ENCODE measurements at places on chromosomes 2 and 18.

DNA sequence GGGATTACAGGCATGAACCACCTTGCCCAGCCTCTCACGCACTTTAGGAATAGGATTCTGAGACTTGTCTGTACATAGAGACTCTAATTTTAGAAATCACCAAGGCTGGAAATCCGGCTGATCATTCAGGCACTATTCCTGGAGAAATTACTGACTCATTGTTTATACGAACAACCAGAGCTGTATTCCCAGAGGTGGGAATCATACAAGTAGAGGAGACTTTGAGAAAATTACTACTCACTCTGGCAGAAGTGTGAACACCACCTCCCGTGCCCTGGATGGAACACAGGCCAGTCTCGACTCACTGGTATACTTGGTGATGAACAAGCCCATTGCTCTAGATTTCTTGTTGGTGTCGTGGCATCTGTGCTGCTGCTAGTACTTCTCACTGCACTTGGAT is 5.8 kb upstream of the ADNP2 start:
- DNase-seq = no peak

DNA sequence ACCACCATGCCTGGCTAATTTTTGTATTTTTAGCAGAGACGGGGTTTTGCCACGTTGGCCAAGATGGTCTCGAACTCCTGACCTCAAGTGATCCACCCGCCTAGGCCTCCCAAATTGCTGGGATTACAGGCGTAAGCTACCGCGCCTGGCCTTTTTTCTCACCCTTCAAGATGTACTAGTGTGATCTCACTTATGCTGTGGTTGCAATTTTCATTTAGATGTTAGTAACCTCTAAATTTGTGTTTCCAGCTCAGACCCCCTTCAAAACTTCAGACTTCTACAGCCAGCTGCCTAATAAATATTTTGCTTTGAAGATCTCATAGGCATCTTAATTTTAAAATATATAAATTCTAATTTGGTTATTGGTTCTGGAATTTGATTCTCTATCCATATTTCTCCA is 8.0 kb downstream of the SLC38A11 start:
- DNase-seq = no peak

DNA sequence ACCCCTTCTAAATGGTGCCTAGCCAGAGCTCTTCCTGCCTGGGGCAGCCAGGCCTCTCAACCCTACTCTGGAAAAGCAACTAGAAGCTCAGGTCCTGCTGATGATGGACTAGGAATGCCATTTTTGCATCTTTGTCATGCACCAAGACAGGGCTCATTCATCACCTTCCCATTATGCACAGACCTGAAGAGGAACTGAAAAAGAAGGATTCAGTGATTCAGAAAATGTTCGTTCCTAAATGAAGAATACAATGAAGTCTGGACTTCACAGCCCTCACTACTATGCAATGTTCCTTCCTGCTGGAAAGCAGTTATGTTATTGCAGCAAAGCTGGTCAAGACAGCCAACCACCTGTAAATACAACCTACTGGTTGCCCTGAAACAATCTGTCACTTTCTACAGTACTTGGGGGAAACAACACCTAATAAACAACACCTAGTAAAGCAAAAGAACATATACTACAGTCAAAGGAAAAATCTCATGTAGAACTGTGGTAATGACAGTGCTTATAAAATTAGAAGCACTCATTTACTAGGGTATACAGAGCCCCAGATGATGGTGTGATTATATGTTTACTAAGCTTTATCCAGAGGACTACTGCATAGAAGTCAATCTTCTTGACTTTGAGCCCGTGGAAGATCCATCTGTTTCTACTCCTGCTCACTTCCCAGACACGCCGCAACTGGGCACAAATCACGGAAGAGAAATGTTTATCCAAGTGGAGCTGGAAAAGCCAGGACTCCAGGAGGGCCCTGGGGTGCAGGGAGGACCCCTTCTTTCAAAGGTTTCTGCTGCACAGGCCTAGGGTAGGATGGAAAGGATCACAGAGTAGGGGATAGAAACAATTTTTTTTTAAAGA is 103.1 kb upstream of the THOC1 start:
- DNase-seq = no peak

- DNase-seq = no peak
Observed at GRCh38 chr2:104502901-104503300, 351.0 kb upstream of the POU3F3 start.

GRCh38 chr18:77321823-77322805 is 72.5 kb downstream of the GALR1 start:
- no peak for DNase-seq

GRCh38 chr2:191018643-191019119 is 4.7 kb upstream of the STAT1 start:
- no peak for DNase-seq

DNA sequence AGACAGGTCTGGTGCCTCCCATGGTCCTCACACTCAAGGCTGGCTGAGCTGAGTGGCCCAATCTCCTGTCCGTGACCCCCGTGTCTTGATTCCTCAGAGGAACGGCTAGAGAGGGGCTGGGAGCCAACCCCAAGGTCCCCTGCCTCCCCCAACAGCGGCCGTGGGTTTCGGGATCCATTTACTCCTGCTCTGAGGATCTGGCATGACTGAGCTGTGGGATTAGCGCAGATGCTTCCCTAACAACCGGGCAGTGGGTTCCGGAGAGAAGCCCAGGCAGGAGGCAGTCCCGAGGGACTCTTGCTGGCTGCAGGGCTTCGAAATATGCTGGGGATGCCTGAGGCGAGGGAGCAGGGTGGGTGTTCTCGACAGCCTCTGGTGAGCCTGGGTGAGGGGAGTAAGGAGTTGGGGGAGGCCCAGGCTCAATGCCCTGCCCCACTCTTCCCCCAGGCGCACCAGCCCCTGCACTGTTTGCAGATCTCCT is 18.9 kb downstream of the GPR35 start:
- DNase-seq = no peak

GRCh38 chr18:48460929-48461583 is 51.9 kb upstream of the ZBTB7C start:
- DNase-seq = no peak

DNA sequence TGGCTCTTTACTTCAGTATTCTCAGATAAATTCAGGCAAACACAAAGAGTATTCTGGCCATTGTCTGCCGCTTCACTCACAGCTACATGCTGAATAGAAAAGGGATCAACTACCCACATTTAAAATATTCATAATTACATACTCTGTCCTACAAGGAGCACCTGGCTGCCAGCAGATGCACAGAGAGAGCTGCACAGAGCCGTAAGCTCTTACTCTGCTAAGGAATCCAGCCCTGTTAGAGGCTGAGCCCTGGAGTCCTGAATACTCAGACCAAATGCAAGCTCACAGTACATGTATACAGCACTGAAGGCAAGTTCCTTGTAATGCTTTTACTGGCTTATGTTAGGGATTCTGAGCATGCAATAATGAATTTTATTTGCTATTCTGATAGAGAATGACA is 80.3 kb downstream of the FTCDNL1 start:
- no peak for DNase-seq

GRCh38 chr2:15302154-15302553 is 259.0 kb downstream of the NBAS start:
- no peak for DNase-seq

DNA sequence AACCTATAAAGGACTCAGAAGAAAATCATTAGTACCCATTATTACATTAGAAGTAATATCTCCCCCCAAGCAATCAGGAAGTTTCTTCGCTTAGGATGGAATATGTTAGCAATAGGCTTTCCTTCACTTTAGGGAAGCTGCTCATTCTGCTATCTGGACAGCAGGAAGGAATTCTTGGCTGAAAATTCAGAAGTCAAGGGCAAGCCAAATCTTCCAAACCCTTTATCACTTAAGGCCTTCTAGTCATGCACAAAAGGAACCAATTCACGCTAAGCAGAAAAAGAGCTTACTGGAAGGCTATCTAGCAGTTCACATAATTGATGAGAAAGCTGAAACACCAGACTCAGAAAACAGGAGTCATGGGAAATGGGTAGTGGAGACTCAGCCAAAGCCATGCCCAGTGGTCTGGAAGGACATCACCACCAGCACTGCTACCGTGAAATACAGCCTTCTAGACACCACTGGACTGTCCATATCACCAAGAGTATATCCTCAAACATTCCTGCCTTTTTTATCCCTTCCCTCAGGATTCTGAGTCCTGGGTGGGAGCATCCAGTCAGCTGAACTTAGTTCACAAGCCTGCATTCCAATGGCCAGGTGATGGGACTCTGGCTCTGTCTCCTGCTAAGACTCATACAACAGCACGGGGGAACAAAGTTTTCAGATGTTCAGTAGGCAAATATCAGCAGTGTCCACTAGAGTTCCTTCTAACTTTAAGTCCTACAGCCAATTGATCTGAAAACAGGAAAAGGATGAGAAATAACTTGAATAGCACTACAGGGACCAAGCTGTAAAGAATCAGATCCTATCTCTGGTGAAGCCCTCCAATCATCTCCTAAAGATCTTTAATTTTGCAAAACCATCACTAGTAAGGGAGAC is 14.8 kb upstream of the ADAM17 start:
- no peak for DNase-seq

DNA sequence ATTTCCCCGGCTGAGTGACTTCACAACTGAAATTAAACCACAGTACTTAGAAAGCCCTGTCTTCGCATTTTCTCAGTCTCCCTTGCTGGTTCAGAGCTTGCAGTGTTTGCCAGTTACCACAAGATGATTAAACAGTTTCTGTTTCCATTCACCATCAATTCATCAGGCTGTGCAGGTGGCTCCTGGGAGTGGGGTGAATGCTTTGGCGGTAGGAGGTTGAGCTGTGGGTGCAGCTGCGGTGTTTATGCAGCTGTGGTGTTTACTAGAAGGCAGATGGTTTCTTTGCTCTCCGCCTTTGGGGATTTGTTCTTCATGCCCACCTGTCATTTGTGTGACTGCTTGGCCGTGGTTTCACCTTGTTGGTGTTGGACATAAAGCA is 16.1 kb downstream of the ACOXL start:
- DNase-seq = peak; percentile 72

GRCh38 chr2:28684142-28684858 is 67.3 kb upstream of the PPP1CB start:
- DNase-seq = no peak

DNA sequence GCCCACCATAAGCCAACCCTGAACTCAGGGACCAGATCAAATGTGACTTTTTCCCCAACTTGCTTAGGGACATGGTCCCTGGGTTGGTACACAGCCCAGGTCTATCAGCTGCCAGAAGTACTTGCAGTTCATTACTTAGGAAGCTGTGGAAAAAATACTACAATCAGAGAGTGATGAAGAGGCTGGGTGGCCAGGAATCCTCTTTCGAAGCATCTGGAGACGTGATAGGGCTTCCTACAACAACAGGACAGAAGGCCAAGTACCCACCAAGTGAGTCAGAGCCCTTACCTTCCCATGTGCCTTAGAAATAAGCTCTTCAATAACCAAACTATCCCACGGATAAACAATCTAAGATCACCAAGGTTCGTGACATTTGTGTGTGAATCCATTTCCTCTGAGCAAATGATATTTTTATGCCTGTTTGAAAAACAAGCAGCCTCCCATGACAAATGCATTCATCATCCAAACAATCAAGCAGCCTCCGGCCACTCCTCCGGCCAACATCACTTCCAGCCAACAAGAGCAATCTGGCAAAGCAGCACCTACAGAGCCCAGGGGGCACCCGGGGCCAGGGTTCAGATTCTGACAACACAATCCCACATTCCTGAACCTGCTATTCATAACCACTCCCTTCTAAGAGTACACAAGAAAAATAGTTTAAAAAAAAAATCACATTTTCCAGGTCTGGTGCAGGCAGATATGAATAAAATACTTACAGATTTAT is 26.4 kb downstream of the TBC1D8 start:
- DNase-seq = no peak
